ENCODE measurements at places on chromosomes 11 and 22.

GRCh38 chr11:112537026-112537425 lies 276.4 kb upstream of the PLET1 start:
- H3K36me3 ChIP-seq = peaks cover 13% of the 10 kb centered on the region
- H3K27me3 ChIP-seq = peaks cover 11% of the 10 kb centered on the region
- DNase-seq = no peak
- H3K4me3 ChIP-seq = no peak overlapping the region
- no peak overlapping the region for H3K27ac ChIP-seq

DNA sequence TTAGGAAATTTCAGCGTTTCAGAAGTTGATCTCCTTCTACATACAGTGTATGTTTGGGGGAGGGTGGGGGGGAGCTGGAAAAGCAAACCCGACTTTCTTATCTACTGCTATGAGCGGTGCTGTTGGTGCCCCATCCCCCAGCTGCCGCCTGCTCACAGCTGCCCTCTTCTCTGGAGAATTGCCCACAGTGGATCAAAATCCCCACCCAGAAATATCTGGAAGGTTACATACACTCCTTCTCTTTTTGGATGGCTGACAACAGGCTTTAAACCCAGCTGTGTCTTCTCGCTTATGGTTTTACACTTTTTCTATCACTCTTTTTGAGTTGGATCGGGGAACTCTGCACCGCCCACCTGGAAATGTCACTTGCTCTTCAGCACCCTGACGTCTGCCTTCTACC lies 56.4 kb downstream of the DHCR7 start:
- peaks cover 41% of the 10 kb centered on the region for H3K27me3 ChIP-seq
- no peak for DNase-seq
- no peaks in the 10 kb centered on the region for H3K4me1 ChIP-seq
- H3K27ac ChIP-seq = no peak overlapping the region
- H3K4me3 ChIP-seq = no peak overlapping the region
- peaks cover 16% of the 10 kb centered on the region for H3K36me3 ChIP-seq

GRCh38 chr11:20762980-20763379 lies 93.6 kb downstream of the NELL1 start:
- no peaks in the 10 kb centered on the region for H3K36me3 ChIP-seq
- 0 out of 2 replicates have a peak, but pooled peaks cover 3% of the 10 kb centered on the region for H3K4me1 ChIP-seq
- no peak overlapping the region for H3K27ac ChIP-seq
- no peak for DNase-seq

DNA sequence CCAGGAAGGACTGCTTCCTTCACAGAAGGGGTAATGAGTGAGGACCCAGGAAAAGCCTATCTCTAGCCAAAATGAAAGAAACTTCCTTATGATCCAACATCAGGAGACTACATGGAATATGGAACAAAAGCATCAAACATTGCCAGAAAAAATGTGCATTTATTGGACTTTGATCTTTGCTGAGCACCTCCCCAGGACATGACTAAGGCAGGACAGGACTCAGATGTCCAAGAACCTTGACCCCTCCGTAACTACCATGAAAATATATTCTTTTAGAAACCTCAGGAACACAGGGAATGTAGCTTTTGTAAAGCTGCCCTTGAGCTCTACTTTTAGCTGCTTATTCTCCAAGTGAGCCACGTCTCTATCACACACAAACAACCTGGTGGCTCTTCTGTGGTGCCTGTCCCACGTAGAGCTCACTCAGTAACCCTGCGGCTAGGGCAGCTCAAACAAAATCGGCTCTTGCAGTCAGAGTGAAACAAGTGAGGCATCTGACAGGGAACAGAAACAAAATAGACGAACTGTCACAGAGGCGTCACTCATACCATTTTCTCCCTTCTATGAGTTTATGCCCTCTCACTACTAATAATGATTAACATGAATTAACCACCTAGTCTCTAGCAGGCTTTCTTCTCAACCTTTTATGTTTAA lies 471.5 kb upstream of the API5 start:
- H3K27me3 ChIP-seq = no peaks in the 10 kb centered on the region
- no peak overlapping the region for H3K27ac ChIP-seq
- no peaks in the 10 kb centered on the region for H3K36me3 ChIP-seq
- DNase-seq = no peak

DNA sequence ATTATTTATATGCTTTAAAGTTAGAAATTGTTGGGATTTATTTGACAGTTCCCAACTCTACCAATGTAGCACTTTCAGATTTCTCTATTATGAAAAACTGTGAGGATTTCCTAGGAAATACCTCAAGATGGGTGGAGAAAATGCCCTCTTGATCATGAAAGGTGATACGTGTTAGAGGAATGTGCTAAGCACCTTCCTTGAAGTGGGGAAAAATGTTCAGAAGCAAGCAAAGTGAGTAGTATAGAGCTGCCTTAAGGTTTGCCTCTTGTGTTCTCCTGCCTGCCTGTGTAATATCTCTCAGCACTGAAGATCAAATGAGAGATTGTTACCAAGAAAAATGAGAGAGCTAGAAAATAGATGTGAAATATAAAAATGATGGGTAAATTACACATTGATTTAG lies 58.2 kb downstream of the YAP1 start:
- H3K4me1 ChIP-seq = peaks cover 19% of the 10 kb centered on the region
- no peaks in the 10 kb centered on the region for H3K27me3 ChIP-seq
- H3K36me3 ChIP-seq = peaks cover 11% of the 10 kb centered on the region
- peak overlapping the region; percentile 64 for H3K27ac ChIP-seq
- DNase-seq = no peak

GRCh38 chr11:19328586-19329311 lies 88.0 kb upstream of the E2F8 start:
- H3K4me1 ChIP-seq = no peaks in the 10 kb centered on the region
- DNase-seq = no peak
- no peak overlapping the region for H3K27ac ChIP-seq
- no peaks in the 10 kb centered on the region for H3K27me3 ChIP-seq
- H3K36me3 ChIP-seq = no peaks in the 10 kb centered on the region
- H3K4me3 ChIP-seq = no peak overlapping the region

DNA sequence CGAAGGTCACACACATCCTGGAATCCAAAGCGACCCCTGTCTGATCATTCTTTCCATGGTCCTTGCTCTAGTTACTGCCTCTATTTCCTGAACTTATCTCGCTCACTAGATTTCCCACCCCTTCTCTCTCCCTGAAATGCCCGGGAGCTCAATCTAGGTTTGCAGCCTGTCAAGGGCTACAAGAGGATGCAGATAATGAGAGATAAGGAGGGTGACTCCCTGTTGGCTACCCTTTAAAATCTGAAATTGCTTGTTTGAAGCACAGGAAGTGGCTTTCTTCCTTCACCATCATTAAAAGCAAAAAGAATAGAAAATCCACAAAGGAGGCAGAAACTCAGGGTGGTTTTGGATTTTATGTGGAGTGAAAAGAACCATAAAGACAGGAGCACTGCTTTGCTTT lies 13.0 kb upstream of the FLI1 start:
- no peak overlapping the region for H3K4me3 ChIP-seq
- peaks cover 2% of the 10 kb centered on the region for H3K36me3 ChIP-seq
- no peak for DNase-seq
- H3K27me3 ChIP-seq = peaks cover 77% of the 10 kb centered on the region
- H3K4me1 ChIP-seq = peaks cover 24% of the 10 kb centered on the region
- no peak overlapping the region for H3K27ac ChIP-seq

- H3K4me1 ChIP-seq = peaks cover 67% of the 10 kb centered on the region
- peaks cover 14% of the 10 kb centered on the region for H3K36me3 ChIP-seq
- DNase-seq = no peak
- H3K27me3 ChIP-seq = no peaks in the 10 kb centered on the region
- peak overlapping the region; percentile 100 for H3K27ac ChIP-seq
- peak overlapping the region; percentile 55 for H3K4me3 ChIP-seq
Measured at GRCh38 chr11:10351435-10351764, 46.5 kb downstream of the ADM start.

GRCh38 chr22:30705710-30706651 lies 11.3 kb downstream of the OSBP2 start:
- peaks cover 3% of the 10 kb centered on the region for H3K36me3 ChIP-seq
- H3K4me1 ChIP-seq = peaks cover 15% of the 10 kb centered on the region
- no peaks in the 10 kb centered on the region for H3K27me3 ChIP-seq
- no peak overlapping the region for H3K4me3 ChIP-seq
- DNase-seq = no peak

DNA sequence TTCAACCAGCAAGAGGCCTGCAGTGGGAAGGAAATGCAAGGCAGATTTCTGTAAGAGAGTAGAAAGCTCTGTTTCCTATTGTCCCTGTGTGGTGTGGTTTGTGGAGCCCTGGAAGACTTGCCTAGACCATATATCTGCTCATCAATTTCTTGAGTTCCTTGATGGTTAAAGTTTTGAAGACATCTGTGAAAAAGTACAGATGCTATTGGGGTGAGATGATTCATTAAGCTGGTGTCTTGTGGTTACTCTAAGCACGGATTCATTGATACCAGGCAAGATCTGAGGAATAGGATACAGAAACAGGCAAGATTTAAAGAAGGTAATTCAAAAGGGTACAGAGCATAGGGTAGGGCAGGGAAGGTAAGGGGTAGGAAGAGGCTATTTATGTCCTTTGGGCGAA lies 275.8 kb upstream of the SESN3 start:
- DNase-seq = no peak
- H3K4me3 ChIP-seq = no peak overlapping the region
- no peaks in the 10 kb centered on the region for H3K36me3 ChIP-seq

DNA sequence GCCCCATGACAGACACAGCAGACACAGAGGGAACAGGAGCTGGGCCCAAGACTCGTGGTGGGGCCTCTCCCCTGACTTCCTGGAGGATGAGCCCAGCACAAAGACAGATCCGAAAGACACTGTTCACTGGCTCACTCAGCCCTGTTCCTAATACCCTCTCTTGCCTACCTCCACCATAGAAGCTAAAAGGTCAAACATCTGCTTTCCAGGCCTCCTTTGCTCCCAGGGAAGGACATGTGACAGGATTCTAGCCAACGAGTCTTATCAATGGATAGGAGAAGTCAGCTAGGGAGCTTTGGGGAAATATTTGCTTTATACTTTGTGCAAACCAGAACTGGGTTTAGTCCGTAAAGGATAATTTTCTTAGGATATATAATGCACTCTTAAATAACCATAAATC lies 8.4 kb upstream of the CLMP start:
- H3K4me3 ChIP-seq = no peak overlapping the region
- H3K36me3 ChIP-seq = no peaks in the 10 kb centered on the region
- peaks cover 29% of the 10 kb centered on the region for H3K4me1 ChIP-seq
- no peak for DNase-seq
- H3K27ac ChIP-seq = no peak overlapping the region

DNA sequence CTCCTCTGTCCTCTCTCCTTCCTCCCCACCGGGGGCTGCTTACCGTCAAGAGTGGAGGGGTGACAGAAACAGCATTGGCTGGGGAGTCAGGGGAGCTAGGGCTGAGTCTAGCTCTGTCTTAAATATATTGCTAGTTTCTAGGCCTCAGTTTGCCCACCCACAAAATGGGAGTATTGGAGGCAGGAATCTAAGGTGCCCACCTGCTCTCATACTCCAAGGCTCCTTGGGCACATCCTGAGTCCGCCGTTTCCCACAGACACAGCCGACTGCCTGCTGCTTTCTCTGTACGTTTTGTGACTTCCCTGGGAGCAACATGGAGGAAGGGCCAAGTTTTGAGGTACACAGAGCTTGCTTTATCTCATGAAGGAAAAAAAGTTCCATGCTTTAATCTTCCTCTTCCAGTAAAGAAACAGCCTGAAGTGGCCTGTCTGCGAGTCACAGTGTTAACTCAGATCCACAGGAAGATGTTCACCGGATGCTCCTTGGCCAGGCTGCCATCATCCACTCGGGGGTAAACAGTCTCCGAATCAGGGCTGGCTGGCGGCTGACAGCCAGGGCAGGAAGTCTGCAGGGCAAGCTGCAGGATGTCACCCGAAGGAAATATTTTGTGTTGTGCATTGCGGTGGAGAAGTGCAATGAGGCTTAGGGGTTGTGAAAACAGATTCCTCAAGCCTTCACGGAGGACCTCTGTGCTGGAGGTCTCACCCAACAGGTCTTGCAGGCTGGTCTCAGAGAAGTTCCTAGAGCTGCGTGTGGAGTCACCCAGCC lies 11.0 kb upstream of the CERK start:
- H3K27ac ChIP-seq = no peak overlapping the region
- no peaks in the 10 kb centered on the region for H3K36me3 ChIP-seq
- H3K4me3 ChIP-seq = no peak overlapping the region

DNA sequence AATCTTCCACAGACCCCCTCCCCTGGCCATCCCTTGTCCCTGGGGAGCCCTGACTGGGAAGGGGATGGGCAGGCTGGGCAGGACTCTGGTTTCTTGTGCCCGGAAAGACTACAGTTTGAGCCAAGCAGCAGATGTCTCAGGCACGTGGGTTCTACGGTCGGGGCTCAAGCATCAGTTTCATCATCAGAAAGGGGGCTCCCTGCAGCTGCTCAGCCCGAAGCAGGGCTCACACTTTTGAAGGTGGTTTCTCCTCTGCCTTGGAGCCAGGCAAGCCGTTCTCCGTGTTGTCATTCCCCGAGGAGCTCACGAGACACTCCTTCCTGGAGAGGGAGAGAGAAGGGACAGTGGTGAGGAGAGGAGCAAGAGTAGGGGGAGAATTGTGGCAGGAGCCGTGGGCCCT lies 15.8 kb downstream of the SCN4B start:
- H3K27ac ChIP-seq = no peak overlapping the region
- no peak overlapping the region for H3K4me3 ChIP-seq
- no peaks in the 10 kb centered on the region for H3K27me3 ChIP-seq
- peaks cover 6% of the 10 kb centered on the region for H3K4me1 ChIP-seq
- no peak for DNase-seq

DNA sequence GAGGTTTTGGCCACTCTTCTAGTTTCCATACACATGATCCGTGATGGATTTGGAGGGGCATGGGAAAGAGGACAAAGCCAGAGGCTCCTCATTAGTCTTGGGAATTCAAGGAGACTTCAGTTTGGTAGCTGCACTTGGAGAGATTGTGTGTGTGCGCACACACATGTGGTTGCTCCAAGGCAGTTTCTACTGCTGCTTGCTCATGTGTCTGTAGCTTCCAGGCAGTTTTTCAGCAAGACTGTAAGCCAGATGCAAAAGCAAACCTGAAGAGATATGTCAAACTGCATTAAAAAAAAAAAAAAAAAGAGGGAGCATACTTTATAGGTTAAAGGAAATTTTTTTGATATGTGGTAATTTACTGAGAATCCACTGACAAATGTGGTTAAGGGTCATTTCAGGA lies 95.7 kb downstream of the OSBP2 start:
- no peak for DNase-seq
- H3K36me3 ChIP-seq = no peaks in the 10 kb centered on the region
- H3K4me3 ChIP-seq = no peak overlapping the region

- H3K4me1 ChIP-seq = peaks cover 33% of the 10 kb centered on the region
- peak; percentile 23 for DNase-seq
- no peak overlapping the region for H3K4me3 ChIP-seq
- peaks cover 20% of the 10 kb centered on the region for H3K27me3 ChIP-seq
Measured at GRCh38 chr11:125351033-125351867, 144.8 kb downstream of the FEZ1 start.

DNA sequence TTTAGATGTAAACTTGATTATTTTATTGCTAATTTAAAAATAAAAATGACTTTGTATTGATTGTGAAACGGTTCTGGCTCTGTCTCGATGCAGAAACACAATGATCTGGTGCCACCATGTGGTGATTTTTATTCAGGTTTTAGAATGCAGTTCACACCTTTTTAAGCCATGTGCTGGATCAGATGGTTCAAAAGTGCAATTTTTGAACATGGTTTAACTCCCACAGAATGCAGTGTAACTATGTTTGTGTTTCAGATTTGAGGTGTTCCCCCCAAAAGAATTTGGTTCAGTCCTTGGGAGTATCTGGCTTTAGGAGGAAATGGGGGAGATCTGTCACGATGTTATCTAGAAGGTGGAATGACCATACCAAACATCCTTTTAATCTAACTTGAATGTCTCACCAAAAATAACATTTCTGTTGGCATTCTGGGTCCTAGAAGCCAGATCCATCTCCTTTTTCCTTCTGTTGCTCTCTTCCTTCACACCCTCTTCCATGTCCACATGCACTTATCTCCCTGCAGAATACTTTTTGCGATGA lies 7.9 kb downstream of the MRPL16 start:
- H3K27me3 ChIP-seq = no peaks in the 10 kb centered on the region
- DNase-seq = no peak
- H3K4me1 ChIP-seq = peaks cover 4% of the 10 kb centered on the region
- H3K27ac ChIP-seq = no peak overlapping the region
